Fibroblast of skin of right quadriceps (primary cell): ENCODE measurements at places on chromosomes 4 and X.

DNA sequence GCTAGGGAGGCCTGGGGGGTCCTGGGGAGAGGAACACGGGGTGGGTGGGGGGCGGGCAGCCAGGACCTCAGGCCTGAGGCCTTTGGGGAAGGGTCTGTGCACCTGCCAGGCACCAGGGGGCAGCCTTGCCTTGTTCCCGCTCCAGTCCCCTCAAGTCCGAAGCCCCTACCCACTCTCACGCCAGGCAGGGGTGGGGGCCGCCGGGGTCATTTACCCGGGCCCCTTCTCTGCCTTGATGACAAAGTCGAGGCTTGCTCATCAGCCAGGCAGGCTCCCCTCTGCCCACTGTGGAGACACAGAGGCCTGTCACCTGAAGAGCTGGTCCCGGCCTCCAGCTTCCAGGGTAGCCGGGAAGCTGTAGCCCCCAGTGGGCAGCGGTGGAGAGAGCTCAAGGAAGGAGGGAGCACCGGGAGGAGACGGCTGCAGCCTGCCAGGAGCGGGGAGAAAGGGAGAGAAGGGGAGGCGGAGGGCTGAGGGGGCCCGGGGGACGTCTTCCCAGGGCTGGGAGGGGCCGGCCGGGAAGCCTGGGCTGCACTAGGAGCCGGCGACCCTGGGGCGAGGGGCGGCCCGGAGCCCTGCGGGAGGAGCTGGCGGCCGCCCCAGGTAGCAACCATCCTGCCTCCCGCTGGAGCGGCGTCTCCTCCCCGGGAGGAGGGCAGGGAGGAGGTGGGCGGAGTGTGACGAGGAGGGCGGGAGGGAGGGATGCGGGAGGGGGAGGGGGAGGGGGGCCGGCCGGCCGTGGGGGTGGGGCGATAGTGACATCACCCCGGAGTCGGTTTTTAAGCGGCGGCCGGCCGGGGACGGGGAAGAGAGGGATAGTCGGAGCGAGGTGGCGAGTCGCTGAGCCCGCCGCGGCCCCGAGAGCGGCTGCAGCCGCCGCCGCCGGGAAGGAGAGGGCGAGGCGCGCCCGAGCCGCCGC, at the start of gene SLC6A8:
SLC6A8 (plus strand) TSS at position 806 of the 919 bp plus-strand sequence. CDS start 649 bp downstream, outside the sequence.
- peak; percentile 64 for DNase-seq

DNA sequence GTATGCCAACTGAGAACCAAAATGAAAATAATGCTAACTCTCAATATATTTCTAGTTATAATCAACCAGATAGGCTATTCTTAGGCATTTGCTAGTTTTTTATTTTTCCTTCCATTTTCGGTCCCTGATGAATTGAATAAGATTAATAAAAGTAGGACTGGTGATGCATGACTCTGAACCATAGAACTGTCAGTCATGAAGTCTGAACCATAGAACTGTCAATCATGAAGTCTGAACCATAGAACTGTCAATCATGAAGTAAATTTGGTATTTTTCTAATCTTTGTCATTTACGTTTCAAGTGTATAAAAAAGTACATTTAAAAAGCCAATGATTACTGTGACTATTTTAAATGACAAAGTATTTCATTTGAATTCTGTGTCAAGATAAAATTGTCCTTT, 460.2 kb upstream of the NDST3 start:
- no peak for DNase-seq

DNA sequence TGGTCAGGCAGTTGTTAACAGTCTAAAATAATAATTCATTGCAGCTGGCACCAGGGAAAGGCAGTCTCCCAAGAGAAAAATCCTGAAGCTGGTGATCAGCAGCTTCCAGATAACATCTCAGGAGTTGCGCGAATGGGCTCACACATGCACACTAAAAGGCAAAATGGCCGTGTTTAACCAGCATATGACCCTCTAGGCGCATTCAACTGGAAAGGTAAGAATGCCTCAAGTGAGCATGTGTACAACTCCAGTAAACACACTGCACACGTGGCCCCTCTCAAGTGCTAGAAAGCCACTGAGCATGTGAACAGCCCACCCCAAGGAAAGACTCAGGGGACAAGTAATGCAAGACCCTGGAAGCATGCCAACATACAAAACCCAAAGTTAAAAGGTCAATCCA, 33.1 kb downstream of the STPG2 start:
- DNase-seq = no peak

GRCh38 chr4:26104056-26104685, 190.2 kb downstream of the SMIM20 start:
- no peak for DNase-seq

GRCh38 chr4:65367306-65367705, 303.0 kb downstream of the EPHA5 start:
- DNase-seq = peak; percentile 2

DNA sequence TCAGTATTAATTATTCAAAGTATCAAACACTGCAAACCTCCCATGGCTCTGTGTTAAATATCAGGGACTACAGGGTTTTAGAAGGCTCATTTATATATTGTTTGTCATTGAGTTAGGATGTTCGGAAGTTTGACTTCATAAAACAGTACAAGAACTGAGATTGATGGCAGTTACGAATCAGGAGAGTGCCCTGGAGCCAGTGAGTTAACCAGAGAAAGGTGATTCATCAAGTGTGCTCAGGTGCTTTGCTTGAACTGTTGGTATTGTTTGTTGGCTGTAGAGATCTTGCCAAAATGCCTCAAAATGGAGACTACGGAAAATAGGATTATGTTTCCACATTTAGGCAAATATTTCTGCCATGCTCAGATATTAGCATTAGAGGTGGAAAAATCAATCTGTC, 7.5 kb upstream of the GPR101 start:
- DNase-seq = no peak

GRCh38 chr4:8913858-8914460, 42.3 kb upstream of the HMX1 start:
- no peak for DNase-seq

DNA sequence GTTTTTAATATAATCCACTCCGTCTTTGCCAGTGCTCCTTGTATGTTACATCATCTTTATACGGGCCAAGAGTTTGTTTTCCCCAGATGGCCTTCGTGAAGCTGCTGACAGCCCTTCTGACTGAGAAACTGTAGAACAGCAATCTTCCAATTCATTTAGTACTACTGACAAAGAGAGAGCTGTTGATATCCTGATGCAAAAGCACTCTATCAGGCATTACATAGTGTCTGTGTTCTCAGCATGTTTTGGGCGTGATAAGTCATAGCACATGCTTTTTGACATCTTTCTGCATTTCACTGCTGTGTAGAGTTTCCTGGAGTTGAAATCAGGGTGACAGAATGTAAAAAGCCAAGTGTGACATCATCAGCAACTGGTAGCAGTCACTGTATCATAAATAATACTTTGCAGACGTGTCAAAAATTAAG, 746.3 kb upstream of the FAM241A start:
- DNase-seq = peak; percentile 70

GRCh38 chrX:12898073-12898472, 8.3 kb upstream of the TLR8 start:
- no peak for DNase-seq

GRCh38 chrX:21661316-21661715, 3.2 kb upstream of the KLHL34 start:
- no peak for DNase-seq

DNA sequence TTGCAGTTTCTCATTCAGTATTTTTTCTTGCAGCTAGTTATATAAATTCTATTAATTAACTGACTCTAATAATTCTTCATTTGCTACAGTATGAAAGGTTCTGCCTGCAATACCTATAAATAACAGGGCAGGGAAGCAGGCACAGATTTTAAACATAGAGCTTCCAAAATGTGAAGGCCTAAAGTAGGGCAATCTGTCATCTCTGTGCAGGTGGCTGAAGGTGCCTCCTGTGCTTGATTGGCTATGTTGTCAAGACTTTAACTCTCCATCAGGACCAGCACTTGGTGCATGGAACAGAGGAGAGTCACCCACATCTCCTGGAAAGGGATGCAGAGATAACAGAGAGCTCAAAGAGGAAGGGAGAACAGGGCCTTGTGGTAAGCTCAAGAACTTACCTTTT, 75.2 kb upstream of the TSPAN5 start:
- no peak for DNase-seq

DNA sequence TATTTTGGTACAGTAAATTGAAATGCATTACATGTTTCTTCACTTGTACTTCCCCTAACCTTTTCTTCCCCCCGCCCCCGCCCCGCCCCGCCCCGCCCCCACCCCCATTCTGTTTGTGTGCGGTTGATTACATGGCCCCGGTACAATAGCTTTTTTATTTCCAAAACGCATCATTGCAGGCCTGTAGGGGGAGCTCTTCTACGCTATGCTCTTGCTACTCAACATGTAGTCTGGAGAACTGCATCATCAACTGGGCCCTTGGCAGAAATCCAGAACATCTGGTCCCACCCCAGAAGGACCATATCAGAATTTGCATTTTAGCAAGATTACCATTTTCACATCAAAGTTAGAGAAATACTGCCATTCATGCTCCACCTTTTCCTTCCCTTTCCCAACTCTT, 333.3 kb upstream of the DDX53 start:
- DNase-seq = peak; percentile 1

- no peak for DNase-seq
Measured at GRCh38 chr4:142112451-142112850, 476.1 kb downstream of the IL15 start.

DNA sequence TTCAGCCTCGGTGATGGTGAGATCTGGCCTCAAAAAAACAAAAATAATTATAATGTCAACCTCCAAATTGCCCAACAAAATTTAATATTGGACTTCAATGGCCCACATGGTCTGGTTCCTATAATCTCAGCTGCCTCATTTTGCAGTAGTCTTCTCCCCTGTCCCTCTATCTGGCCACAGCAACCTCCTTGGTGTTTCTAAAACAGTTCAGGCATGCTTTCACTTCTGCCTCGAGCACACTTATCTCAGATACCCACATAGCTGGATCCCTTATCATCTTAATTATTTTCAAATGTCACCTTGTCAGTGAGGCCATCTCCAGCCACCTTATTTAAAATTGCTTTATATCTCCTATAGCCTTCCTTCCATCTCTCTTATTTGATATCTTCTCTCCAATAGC, 52.9 kb upstream of the WDFY3 start:
- no peak for DNase-seq

GRCh38 chr4:150379454-150379853, 202.5 kb upstream of the MAB21L2 start:
- peak; percentile 32 for DNase-seq

DNA sequence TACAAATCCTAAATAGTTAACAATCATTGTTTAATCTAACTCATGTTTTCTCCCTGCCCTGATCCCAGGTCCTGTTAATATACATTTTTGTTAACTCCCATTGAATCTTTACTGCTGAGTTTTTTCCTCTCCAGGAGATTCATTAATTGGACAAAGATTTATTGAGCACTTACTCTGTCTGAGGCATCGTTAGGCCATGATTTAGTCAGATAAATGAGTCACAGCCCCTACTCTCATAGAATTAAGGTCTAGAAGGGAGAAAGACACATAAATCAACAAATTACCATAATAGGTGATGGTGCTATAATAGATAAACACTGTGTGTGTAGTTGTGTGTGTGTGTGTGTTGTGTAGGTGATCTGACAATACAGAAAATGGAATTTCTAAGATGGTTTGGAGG, 112.5 kb downstream of the MAPK10 start:
- DNase-seq = peak; percentile 68

DNA sequence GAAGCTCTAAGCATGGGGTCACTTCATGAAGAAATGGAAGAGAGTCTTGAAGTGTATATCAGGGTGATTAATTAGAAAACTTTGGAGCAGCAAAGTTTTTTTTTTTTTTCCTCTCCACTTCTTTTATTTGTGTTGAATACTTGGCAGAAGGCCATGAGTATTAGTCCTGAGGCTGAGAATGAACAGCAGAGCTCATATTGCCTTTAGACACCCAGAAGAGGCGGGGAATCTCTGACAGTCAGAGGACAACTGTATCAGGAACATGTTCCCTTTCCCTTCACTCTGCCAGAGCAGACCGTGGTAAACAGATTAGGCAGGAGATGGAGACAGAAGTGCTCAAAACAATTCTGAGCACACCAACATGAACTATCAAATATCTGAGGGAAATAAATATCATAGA, 300.9 kb downstream of the FAM47A start:
- DNase-seq = no peak

DNA sequence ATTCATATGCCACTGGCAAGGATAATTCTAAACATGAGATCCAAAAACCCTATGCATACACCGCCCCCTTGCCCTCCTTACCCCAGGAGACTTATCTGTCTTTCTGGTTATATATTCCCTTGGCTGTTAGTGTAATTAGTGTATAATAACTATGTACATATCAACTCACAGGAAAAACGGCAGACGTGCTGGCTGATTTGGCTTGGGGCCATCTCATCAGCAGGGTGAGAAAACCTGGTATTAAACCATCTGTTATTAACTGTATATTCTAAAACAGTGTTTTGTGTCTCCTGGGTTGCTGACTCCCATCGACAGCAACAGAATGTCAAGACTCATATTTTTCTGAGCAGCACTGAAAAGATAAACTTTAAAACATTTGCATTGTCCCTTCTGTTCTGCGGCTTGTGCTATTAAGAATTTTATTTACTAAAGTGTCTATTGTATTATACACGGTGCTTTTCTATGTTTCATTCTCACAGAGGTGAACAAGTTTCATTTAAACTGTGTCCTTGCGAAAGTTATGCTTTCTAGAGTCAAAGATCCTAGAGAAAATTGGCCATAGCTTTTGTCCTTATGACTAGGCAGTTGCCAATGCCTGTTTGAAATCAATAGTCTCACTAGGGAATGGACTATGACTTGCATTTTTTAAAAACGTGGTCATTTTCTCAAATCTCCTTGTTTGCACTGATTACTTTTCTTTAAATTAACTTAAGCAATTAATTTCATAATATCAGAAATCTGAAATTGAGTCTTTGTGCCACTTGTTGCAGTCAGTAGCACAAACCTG, 211.5 kb upstream of the MID1 start:
- no peak for DNase-seq

DNA sequence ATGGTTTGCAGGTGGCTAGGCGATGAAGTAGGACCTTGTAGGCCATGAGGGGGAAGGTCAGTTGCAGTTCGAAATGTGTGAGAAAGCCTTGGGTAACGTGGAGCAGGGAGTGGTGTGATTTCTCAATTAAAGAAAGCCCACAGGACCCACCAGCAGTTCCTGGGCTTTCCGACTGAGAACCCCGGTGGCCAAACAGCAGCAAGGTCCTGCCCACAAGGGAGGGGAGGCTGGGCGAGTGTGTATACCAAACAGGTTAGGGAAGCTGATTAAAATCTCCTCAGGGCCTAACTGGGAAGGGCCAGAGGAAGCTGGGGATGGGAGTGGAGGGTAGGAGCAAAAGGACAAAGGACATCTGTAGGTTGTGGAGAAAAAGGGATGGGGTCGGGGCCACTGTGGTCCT, 2.4 kb downstream of the ATP6AP1 start:
- DNase-seq = no peak
